Breast epithelium (tissue), 4 donors: ENCODE measurements at places on chromosomes 7 and 10. TPM values are rescaled to one million over a fixed set of nuclear protein-coding genes. Genes with fewer than 3 reads are reported as not detected.
A peak's percentile ranks its signal among the peaks of the same experiment; 100 is the strongest.

DNA sequence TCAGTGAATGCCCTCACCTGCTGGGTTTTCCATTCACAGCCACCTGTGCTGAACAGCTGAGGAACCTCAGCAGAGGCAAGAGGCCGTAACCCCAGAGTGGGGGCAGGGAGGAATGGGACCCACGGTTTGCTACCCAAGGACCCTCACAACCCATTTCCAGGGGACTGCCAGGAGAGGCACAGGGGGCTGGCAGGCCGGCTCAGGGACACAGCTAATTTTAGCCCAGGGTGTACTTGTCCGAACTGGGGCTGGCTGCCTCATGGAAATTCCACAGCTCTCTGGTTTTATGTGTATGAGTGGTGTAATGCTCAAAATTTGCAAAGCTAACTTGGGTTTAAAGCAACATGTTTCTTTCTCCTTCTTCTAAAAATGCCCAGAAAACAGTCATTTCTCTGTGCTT lies 42.2 kb downstream of the MINDY4 start:
- no peak for DNase-seq

Gene SLC26A5
- total RNA-seq = 3.6 TPM

DNA sequence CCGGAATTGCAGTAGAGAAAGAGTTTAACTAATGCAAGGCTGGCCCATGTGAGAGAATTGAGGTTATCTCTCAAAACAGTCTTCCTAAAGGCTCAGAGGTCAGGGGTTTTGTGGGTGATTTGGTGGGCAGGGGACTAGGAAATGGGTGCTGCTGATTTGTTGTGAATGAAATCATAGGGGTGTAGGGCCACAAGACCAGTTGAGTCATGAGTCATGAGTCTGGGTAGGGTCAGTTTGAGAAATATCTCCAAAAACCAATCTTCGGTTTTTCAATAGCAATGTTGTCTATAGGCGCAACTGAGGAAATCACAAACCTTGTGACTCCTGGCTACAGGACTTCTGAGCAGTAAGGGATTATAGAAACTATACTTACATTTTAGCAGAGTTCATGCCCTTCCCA lies 460.0 kb upstream of the NRP1 start:
- DNase-seq = no peak

DNA sequence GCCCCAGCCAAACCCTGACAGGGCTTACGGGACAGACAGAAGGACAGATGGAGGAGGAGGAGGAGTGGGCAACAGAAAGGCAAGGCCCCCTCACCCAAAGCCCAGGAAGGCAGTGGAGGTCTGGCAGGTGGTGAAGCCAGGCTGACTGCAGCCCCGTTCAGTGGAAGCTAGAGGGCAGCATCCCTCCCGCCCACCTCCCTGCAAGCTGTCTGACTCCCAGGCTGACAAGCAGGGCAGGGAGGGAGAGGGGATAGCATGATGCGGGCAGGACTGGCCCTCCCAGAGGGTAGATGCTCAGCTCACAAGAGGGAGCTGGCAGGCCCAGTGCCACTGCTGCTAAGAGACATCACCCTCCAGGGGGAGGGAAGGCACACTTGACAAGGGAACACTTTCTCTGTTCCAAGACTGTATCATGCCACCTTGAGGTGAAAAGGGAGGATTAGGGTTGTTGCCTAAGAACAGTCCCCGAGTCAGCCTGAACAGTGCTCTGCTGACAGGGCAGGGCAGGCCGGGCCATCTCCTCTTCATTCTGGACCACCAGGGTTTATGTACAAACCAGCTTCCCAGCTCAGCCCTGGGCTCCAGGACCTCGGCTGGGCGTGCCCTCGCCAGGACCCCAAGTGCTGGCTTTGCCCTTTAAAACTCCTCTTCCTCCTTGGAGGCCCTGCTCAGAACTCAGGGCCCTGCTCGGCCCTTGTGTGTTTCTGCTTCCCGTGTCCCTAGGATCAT lies 61.8 kb downstream of the RASGEF1A start:
- DNase-seq = peak; percentile 16

Gene HYAL4
- not detected for total RNA-seq

GRCh38 chr7:80187279-80187678 lies 52.6 kb downstream of the GNAI1 start:
- DNase-seq = no peak
